ENCODE measurements at places on chromosomes 2 and 18.

- no peak for DNase-seq
Observed at GRCh38 chr2:182554950-182555349, 128.1 kb upstream of the PDE1A start.

- no peak for DNase-seq
Observed at GRCh38 chr18:59038295-59039039, 101.2 kb upstream of the SEC11C start.

DNA sequence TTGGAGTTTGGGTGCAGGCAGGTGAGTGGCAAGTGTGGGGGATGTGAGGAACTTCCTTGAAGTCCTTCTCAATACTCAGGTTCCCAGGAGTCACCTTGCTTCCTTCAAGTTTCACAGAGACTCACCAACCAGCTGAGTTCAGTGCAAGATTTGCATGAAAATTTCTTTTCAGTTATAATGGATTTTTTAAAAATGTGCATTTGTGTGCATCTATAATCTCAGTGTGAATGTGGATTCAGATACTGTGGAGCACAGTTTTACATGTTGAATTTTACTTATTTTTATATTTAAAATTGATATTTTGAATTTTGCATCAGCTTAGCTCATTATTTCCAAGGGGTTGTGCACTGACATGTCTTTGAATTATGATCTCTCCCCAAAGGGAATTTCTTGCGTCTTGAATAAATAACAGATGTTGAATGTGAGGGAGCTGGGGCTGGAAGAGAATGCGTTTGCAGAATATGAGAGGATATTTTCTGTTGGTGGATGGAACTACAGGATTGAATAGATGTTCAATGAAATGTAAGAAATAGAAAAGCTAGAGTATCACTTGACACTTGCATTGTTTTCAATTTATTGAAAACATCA, 184.3 kb downstream of the RPRM start:
- no peak for DNase-seq

GRCh38 chr2:241965931-241966412, 96.4 kb downstream of the RTP5 start:
- peak; percentile 82 for DNase-seq

- no peak for DNase-seq
Observed at GRCh38 chr2:216572582-216573578, 60.3 kb upstream of the IGFBP2 start.

DNA sequence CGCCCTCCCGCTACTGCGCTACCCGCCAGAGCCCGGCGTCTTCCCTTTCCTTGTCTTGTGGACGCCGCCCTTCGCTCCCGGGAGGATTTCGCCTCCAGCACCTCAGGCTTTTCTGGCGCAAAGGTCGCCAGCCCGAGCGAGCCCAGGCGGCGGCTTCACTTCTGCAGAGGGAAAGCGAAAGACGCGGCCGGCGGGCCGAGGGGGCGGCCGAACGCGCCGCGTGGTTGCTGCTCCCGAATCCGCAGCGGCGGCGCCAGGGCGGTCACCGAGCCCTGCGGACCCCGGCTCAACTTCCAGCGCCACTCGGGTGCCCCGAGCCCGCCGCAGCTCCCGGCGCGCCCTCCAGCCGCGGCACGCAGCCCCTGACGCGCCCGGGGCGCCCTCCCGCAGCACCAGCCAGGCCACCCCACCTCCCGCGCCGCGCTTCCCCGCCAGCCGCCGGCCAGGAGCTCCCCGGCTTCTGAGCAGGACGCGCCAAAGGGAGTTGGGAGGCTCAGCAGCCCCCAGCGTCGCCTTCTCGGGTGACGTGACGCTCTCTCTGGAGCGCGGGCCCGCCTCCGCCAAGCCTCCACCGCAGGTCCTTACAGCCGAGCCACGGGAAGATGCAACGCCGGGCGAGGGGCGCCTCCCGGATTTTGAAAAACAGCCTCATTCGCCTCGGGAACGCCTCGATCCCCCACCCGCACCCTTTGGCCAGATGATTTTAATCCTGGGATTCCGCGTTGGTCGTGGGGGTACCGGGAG, 84.9 kb upstream of the EPB41L3 start:
- DNase-seq: no peak

DNA sequence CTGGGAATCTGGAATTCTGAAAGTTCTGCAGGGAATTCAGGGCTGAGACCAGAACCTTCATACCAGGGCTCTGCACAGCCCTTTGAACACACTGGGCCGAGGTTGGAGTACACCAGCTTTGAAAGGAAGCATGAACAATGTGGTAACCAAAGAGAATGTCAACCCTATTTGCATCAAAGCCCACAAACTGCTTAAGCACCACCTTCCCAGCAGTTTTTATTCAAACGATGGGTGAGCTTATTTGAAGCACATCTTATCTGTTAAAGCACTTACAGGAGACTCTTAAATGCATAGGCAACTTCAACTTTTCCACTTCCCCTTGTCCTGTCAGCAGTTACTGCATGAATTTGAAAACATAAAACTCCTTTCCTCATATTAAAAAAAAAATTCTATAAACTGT, 96.6 kb downstream of the TXNL1 start:
- DNase-seq: no peak

DNA sequence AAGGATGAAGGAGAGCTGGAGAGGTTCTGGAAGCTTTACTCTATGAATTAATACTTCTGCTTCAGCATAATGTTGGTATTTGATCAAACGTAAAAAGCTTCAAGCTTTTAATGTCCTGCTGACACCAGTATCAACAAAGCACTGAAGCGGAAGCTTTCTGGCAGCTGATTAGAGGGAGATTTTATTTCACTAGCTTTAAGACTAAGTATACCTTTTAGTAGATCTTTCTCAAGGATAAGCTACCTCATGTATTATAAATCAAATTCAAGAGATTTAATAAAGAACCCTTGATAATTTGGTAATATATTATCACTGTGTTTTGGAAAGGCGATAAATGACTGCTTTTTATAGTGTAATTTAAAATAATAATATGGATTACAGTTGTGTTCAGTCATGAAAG, 128.0 kb upstream of the CD302 start:
- DNase-seq: no peak

- DNase-seq: peak; percentile 38
Observed at GRCh38 chr2:157173740-157174184, 83.7 kb upstream of the GALNT5 start.

DNA sequence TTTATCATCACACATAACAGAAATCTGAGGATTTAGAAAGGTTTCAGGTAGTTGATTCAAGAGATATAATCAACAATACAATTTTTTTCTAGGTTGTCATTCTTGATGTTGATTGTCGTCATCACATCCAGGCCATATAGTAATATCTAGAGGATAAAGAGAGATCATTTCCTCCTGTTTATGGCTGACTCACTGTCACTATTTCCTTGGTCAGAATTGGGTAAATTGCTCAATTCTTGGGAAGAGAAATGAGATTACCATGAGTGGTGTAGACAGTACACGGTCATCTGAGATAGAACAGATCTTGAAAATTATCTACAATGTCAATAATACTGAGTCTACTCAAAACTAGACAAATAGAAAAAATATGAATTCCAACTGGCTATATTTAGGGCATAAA, 78.8 kb downstream of the ZNF804A start:
- DNase-seq: no peak

DNA sequence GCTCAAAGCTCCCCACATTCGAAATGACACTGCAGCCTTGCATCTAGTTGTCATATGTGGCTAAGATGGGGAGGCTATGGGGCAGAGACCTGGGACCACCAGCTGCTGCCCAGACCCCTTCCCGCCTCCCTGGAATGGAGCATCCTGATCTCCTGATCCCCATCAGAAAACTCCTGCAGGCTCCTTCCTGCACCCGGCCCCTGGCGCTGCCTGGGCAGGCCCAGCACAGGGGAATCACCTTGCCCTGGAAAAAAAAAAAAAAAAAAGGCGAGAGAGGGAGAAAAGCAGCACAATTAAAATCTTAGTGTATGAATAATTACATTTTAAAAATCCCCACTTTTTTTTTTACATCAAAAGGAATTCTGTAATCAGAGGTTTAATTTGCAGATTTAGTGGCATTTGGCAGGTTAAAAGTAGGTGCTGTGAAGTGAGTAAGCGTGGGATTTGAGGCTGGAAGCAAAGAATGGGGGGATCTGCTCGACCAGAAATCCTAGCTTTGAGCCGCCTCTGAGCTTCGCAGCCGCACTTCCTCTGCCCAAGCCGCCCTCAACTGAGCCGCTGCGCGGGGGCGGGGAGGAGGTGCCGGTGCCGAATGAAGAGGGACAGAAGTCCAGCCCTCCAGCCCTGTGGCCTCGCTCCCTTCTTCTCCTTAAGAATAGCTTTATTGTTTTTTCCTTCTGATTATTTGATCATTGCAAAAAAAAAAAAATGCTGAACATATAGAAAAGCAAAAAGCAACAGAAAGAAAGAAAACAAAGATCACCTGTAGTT, 30.0 kb downstream of the THNSL2 start:
- no peak for DNase-seq

DNA sequence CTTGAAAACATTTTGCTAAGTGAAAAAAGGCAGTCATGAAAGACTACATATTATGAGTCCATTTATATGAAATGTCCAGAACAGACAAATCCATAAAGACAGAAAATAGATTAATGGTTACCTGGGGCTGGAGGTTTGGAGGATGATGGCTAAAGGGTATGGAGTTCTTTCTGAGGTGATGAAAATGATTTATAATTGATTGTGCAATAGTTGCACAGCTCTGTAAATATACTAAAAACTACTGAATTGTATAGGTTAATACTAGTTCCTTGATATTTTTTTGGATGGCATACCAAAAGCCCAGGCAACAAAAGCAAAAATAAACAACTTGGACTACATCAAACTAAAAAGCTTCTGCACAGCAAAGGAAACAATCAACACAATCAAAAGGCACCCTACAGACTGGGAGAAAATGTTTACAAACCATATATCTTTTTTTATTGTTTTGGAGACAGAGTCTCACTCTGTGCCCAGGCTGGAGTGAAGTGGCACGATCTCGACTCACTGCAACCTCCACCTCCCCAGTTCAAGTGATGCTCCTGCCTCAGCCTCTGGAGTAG, 21.5 kb downstream of the SOS1 start:
- no peak for DNase-seq

DNA sequence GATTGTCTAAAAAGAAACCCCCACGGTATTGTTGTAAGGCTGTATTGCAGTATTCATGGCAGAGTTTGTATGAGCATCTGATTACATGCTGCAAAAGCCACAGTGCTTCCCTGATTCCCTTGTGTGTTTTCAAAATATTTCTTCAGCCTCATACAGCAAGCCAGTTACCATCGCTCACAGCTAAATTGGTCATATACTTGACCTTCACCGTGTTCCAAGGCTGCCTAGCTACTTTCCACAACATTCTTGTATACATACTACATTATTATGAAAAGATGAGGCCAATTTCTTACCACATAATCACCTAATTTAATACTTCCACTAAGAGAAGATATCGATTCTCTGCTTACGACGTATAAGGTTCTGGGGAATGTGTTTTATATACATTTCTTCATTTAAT, 576.3 kb upstream of the CNTNAP5 start:
- DNase-seq: no peak

DNA sequence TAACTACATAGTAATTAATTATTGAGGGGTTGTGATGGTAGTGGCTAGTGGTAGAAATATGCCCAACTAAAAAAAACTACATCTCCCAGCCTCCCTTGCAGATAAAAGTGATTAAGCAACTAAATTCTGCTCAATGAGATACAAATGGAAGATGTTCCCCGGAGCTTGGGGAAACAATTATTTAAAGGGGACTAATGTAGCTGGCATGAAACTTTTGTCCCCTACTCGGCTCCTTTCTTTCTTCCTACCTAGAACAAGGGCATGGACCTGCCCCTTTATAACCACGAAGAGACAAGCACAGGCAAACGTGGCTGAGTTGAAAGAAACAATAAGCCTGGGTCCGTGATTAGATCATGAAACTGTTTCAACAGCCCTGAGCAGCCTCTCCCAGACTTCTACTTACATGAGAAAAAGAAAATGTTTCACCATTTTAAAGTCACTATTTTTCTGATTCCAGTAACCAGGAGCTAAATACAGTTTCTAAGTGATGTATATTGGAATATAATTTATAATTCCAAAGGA, 236.9 kb downstream of the SCG2 start:
- DNase-seq: no peak

DNA sequence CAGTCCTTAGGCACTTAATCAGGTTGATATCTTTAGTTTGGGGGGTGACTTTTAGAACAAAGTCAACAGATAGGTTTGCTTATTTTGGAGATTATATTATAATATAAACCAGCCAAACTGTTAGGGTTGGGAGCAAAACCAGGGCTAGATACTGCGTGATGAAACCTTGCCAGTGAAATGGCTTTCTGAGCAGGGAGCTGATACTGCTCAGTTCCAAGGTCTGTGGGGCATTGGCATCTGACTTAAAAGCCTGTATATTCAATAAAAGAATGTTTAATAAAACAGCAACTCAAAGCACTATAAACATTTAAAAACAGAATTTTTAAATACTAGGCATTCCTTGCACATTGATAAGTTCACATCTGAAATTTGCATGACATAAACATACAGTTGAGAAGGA, 19.3 kb downstream of the PTPRM start:
- no peak for DNase-seq

- no peak for DNase-seq
Observed at GRCh38 chr2:197216361-197216979, 94.1 kb downstream of the ANKRD44 start.

GRCh38 chr2:72864500-72864899, 22.7 kb upstream of the SPR start:
- DNase-seq: peak; percentile 58

- no peak for DNase-seq
Observed at GRCh38 chr2:43537137-43537536, 58.7 kb downstream of the THADA start.

DNA sequence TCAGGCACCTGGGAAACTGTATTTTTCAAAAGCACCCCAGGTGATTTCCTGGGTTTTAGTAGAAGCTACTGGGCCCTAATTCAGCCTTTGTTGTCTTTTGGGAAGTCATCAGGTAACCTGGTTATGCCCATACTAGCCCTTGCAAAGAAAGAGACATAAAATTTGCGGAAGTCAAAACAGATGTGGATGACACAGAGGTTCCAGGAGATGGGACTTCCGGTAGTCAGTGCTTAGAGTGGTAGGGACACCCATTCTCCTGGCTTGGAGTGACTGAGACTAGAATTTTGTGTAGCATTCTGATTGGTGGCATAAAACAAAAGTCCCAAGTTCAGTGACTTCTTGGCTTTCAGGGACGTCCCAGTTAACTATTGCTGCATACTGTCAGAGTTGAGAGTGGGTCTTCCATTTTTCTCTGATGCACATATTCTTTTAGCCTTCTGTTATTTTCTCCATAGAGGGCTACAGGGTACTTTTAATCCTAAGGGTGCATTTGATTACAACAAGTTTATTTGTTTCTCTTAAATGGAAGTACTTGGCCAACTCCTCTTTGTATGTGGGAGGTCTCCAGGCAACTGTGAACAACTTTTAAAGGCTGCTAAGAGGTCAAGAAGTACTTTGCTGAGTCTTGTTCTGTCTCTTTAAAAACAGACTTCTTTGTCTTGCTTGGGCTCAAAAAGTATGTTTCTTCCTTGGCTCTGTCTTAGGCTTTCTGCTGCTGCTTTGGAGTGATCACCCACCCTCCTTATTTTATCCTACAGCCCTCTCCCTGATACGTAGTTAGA, 8.8 kb downstream of the NAB1 start:
- DNase-seq: no peak

- no peak for DNase-seq
Observed at GRCh38 chr2:6940820-6941219, 23.6 kb downstream of the RNF144A start.

Data from H54 (cell line).